ENCODE measurements at places on chromosomes 3 and 15.

DNA sequence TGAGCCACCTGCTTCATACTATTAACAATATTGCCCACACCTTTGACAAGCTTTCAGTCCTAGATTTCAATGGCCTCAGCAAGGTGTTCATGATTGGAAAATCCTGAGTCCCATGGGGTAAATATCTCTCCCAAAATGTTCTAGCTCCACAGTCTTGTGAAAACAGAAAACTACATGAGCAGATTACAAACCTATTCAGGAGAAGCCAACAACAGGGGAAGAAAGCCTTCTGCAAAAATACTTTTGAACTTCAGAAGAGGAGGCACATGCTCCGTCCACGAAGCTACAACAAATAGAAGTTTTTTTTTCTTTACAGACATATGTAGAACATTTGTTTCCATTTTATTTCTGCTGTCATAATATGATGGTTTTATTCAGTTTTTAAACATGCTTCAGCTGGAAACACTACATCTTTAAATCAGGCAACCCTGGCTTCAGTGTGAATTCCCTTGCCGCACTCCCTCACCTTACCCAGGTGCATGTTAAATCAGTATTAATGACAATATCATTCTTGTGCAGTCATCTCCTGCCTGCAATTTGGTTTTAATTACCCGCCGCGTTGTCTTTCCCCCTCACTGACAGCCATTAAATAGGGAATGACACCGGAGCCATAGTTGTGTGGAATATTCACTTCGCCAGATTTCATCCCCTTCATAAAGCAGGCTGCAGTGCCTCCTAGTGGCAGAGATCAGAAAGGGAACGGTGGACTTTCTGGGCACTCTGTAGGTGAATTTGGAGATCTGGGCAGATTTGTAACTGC, 725.5 kb upstream of the ARRDC4 start:
- DNase-seq: peak; percentile 42

GRCh38 chr15:70770863-70771262, 7.5 kb upstream of the UACA start:
- DNase-seq: no peak

- no peak for DNase-seq
Observed at GRCh38 chr15:42329161-42329560, 30.1 kb upstream of the CAPN3 start.

- no peak for DNase-seq
Observed at GRCh38 chr3:181610083-181610972, 101.4 kb upstream of the SOX2 start.

DNA sequence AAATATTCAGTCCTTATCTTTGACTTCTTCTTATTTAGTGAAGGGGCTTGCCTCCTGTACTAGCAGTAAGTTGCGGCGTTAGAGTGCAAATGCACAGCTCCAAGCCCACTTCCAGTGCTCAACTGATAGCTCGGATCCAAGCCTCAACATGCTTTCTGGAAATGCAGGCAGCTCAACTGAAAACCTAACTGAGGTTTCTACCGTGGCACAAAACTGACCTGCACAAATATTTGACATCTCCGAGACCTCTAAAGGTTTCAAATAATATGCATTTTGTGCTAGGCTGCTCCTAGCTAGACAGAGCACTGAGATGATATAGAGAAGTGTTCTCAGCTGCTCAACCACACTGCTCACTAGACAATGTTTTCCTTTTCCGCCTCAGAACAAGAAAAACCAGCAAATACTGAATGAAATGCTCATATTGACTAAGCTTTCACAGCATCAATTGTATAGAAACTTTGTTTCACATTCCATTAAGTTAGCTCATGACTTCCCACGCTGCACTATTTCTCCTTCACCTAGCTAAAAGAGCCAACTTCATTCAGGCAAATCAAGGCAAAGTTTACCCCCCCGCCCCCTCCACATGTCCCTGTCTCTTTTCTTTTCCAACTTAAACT, 822 bp downstream of the ZNF385D start:
- peak; percentile 18 for DNase-seq

GRCh38 chr15:26555898-26556297, 217.0 kb downstream of the GABRB3 start:
- DNase-seq: no peak

GRCh38 chr3:194208709-194209108, 72.8 kb downstream of the HES1 start:
- no peak for DNase-seq

DNA sequence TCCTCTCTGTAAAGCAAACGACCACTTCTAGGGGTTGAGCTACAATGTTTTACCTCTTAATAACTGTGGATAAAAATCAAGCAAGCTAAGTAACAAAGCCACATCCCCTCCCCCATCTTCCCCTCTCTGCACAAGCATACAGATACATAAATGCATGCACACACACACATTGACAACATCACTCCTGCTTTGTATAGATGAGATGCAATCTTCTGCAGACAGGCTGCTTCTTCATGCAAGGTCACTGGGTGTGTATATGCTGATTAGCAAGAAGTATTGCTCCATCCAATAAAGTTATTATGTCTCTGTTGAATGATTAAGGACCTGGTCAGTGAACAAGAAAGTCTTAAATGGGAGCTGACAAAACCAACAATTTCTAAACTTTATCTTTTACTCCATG, 8.8 kb upstream of the ATP11B start:
- DNase-seq: no peak

- peak; percentile 26 for DNase-seq
Observed at GRCh38 chr15:47991357-47991756, 129.4 kb upstream of the SLC24A5 start.

DNA sequence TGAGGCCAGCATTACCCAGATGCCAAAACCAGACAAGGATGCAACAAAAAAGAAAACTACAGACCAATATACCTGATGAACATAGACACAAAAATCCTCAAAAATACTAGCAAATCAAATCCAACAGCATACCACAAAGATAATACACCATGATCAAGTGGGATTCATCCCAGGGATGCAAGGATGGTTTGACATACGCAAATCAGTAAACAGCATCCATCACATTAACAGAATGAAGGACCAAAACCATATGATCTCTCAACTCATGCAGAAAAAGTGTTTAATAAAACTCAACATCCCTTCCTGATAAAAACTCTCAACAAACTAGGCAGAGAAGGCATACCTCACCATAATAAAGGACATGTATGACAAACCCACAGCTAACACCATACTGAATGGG, 14.0 kb upstream of the PIAS1 start:
- no peak for DNase-seq

- DNase-seq: no peak
Observed at GRCh38 chr3:123657111-123657510, 72.3 kb upstream of the HACD2 start.

DNA sequence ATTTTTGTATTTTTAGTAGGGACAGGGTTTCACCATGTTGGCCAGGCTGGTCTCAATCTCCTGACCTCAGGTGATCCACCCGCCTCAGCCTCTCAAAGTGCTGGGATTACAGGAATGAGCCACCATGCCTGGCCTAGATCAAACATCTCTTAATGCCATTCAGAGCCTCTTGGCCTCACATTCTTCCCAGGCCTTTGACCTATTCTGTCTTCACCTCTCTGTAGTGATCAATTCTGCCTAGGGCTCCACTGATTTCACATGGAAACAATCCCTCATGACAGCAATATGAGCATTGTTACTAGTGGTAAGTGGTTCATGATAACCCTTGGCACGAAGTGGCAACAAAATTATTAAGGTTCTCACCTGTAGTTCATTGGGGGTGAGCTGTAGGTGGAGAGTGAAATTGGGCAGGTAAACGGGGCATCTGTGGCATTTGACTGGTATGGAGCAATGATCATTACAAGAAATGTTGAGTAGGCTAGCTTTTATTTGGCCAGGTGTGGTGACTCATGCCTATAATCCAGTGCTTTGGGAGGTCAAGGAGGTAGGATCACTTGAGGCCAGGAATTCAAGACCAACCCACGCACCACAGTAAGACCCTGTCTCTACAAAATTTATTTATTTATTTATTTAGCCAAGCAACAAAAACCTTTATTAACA, 4.8 kb upstream of the ARPIN start:
- no peak for DNase-seq

DNA sequence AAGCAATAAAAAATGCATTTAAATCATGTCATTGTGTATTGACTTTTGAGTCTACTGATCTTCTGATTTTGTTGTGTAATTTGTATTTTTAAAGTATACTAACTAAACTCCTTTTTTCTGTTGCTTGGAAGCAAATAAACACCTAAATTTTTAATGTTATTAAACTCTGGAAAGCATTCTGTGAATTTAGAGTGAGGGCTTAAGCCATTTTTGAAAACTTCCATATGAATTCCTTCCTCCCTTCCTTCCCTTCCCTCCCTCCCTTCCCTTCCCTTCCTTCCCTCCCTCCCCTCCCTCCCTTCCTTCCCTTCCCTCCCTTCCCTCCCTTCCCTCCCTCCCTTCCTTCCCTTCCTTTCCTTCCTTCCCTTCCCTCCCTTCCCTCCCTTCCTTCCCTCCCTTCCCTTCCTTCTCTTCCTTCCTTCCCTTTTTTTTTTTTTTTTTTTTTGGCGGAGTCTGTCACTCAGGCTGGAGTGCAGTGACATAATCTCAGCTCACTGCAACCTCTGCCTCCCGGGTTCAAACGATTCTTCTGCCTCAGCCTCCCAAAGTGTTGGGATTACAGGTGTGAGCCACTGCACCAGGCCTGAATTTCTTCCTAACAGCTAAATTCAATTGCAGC, 56.6 kb upstream of the SENP5 start:
- DNase-seq: no peak

DNA sequence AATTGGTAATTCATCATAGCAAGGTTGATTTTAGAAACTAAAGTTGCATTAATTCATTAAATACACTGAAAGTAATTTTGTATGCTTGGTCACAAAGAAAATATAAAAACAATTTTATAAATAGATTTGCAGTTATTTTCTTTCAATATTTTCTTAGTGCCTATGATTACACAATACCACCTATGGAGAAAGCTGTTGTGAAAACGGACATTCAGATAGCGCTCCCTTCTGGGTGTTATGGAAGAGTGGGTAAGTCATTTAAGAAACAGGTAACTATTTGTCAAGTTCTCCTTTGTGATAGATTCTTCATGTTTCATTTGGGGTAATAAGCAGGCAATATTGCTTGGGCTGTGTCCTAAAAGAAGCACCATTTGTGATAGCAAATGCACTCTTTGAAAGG, 3.0 kb downstream of the DUT start:
- peak; percentile 2 for DNase-seq

DNA sequence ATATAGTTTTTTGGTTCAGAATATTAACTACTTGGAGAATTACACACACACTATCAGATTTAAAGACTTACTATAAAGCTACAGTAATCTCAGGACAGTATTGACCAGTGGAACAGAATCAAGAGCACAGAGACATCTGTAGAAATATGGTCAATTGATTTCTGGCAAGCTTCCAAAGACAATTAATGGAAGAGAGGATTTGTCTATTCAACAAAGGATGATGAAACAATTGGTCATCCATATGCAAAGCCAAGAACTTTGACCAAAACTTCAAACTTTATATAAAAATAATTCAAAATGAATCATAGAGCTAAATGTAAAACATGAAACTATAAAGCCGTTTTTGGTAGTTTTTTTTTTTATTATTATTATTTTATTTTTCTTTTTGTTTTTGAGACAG, 29.8 kb upstream of the MB21D2 start:
- DNase-seq: no peak

GRCh38 chr15:71752604-71753289, 57.6 kb upstream of the NR2E3 start:
- DNase-seq: peak; percentile 97

DNA sequence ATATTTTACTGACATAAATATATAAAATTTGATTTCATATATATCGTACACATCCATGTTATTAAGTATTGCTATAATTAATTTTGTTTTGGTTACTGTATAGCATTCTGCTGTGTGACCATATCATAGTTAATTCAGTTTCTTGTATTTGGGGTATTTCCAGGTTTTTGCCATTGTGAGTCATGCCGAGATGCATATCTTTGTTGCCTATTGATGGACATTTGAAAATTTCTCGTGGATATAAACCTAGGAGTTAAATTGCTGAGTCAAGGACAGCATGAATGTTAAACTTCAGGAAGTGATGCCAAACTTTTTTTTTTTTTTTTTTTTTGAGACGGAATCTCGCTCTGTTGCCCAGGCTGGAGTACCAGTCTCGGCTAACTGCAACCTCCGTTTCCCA, 33.7 kb upstream of the GPR171 start:
- peak; percentile 74 for DNase-seq

DNA sequence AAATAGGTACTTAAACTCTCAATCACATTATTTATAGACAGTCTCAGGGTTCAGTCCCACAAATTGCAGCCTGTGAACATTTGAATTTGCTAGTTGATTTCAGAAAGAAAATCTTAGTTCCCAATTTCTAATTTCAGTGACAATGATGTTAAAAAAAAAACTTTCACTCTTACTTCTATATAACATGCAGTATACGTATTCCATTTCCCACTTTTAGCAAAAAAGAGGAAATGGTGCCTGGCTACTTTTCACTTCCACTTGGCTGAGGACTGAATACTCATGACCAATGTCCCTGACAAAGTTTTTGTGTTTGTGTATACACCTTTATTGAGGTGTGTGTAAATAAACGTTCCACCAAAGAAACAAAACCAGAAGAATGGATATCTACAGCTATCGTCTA, 32.1 kb upstream of the XCR1 start:
- no peak for DNase-seq

DNA sequence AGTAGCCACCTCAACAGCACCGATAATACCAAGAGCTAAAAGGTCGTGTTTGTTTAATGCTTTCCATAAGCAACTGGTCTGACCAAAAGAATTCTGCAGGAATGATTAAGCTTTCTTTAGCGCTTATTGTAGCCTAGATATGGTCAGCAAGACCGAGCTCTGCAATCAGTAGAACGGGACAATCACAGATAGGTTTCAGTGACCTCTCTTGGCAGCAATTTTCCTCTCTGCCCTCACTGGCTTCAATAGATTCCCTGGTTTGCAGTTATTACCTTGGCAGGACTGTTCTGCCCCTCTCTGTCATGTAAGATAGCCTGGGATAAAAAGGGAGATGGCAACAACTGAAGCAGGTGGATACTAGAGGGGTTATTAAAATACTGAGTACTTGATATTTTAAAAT, 337.1 kb upstream of the NECTIN3 start:
- no peak for DNase-seq

- no peak for DNase-seq
Observed at GRCh38 chr3:87435926-87436620, 159.7 kb upstream of the POU1F1 start.

DNA sequence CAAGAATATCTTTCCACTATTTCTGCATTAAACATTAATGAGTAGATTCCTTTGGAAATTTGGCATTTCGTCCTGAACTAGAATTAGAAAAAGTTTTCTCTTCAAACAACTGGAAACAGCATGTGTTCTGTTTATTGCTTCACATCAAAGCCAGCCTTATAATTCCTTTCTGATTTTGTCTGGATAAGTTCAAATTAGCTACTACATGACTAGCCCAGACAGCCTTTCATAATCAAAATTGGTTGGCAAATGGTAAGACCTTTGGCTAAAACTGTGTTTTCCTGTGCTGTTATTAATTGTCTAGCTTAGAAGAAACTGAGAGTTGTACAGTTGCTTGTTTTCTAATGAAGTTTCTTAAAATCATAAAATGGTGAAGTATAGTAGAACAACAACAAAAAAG, 52.7 kb upstream of the P3H2 start:
- peak; percentile 29 for DNase-seq

- no peak for DNase-seq
Observed at GRCh38 chr3:20320489-20320888, 134.5 kb upstream of the SGO1 start.

- DNase-seq: peak; percentile 37
Observed at GRCh38 chr3:52004163-52004787, 8.6 kb upstream of the RPL29 start.

Measured in iris pigment epithelial cell (primary cell).